ENCODE measurements at places on chromosomes 16 and 17.

DNA sequence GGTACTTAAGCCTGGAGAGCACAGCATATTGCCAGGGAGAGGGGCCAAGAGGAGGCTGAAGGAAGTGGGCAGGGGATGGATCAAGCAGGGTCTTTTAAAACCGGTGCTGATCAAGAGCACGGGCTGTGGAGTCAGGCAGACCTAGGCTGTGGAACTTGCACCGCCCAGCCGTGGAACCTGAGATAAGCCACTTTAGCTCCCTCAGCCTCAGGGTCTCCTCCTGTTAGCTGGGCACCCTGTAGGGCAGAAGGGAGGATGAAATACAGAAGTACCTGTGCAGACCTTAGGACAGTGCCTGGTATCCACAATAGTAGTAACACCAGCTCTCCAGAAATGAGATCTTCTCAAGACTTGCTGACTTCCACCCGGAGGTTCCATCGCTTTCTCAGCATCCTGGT is 9.3 kb downstream of the ODAD4 start:
- no peak for DNase-seq

- peak; percentile 34 for DNase-seq
Measured at GRCh38 chr17:65371702-65372101, 189.7 kb downstream of the AXIN2 start.

GRCh38 chr16:15426796-15427195 is 7.6 kb upstream of the BMERB1 start:
- no peak for DNase-seq

DNA sequence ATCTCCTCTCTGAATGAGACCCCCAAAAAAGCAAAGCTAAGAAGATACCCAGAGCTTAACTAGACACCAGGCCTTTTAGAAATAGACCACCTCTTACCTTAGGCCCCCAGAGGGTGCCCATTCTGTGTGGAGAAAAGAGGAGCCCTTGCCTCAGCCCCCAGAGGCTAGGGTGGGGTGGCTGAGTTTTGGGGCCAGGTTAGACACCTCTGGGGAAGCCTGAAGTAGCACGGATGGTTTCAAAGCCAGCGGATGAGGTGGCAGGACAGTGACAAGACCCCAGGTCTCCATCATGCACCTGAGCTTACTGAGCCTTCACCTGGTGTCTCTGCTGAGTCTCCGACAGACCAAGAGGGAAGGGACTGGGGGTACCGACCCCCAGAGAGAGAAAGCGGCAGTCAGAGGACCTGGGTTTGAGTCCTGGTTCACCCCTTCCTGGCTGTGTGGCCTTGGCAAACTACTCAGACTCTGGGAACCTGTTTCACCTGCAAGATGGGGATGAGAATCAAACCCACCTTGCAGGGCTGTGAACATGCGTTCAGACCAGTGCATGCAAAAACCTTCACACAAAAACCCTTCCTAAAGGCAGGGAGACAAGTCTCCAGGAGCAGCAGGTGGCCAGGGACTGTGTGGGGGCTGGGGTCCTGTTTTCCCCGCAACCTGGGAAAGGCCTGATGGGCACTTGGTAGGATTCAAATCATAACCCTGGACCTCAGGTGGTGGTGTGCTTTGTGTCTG is 7.7 kb downstream of the SCGB1C2 start:
- DNase-seq: no peak

GRCh38 chr16:4322121-4323052 is 6.5 kb downstream of the GLIS2 start:
- DNase-seq: peak; percentile 44

- peak; percentile 85 for DNase-seq
Measured at GRCh38 chr17:42282478-42283080, 5.7 kb upstream of the STAT5A start.

- no peak for DNase-seq
Measured at GRCh38 chr16:88968589-88969280, 8.3 kb downstream of the CBFA2T3 start.

- no peak for DNase-seq
Measured at GRCh38 chr16:84732674-84733352, 33.0 kb downstream of the USP10 start.

Data from endodermal cell (in vitro differentiated cells).